ENCODE measurements at places on chromosomes 3 and 15.

DNA sequence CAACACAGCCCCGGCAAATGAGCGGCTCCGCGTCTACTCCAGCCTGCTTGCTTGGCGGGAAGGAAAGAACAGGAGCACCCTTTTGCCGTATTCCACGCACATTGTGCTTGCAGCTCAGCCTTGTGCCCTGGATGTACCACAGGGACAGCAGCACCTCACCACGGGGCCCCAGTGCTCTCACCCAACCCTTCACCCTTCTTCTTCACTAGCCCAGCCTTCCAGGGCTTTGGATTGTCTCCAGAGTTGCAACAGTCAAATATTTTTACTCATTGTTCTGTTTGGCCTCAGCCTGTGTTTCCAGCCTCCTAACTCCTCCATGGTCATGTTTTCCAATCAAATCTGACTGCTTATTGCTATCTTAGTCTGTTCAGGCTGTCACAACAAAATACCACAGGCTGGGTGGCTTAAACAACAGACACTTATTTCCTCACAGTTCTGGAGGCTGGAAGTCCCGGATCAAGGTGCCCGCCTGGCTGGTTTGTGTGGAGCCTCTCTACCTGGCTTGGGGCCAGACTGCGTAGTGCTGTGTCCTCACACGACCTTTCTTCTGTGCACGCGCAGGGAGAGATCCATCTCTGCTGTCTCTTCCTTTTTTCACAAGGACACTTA lies 79.2 kb upstream of the ABHD17C start:
- no peak for DNase-seq

- no peak for DNase-seq
Observed at GRCh38 chr3:126519506-126520455, 2.2 kb upstream of the UROC1 start.

DNA sequence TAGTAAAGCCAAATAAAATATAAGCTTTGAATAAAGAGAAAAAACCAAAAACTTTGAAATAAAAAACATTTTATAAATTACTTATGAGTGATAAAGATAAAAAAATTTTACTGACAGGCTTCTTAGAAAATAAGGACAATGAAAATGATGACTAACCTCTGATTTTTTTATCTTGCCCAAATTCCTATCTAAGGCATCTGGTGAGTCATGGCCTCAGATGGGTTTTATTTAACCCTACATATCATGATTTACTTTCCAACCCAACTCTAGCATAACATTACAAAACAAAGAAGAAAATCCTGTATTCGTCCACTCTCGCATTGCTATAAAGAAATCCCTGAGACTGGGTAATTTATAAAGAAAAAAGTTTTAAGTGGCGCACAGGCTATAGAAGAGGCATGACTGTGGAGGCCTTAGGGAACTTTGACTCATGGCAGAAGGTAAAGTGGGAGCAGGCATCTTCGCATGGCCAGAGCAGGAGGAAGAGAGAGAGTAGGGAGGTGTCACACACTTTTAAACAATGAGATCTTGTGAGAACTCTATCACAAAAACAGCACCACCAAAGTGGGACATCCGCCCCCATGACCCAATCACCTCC lies 152.1 kb downstream of the NEK10 start:
- peak; percentile 24 for DNase-seq

DNA sequence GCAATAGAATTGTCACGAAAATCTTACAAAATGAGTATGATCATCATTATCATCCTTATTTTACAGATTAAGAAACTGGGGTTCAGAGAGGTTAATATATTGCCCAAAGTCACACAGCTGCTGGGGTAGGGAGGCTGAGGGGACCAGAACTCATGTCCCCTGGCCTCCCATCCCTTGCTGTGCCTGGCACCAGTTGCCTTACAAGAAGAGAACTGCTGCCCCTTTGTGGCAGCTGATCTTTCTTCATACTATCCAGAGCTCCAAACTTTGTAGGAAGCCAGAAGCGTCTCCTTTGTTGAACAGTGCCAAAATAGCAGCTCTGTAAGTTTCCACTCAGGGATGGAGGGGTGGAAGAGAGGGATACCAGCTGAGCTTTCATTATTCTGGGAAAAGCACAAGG lies 236.8 kb upstream of the TBC1D5 start:
- DNase-seq = no peak

DNA sequence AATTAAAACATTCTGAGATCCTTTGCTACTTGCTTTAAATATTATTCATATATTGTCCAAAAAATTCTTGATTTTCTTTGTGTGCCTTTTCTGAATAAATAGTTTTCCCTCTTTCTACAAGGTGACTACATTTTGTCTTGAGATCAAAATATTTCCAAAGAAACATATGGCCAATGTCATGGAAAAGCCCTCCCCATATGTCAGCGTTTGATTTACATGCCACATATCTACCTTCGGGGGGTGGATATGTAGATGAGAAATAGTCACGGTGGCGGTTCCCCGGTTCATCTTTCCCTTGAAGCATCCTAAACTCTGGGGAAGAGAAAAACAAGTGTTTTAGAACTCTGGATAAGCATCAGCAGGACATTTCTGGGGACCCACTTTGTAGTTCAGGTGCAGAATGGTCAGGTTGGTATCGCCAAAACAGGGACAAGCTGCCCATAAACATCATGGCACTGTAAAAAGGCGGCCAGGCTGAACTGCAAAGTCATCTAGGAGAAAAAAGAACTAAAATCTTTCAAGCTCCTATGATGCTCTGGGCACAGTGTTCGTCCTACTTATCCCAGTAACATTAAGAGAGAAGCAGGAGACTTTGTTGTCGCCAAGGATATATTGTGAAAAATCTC lies 91.5 kb downstream of the MEX3B start:
- no peak for DNase-seq

- DNase-seq = no peak
Observed at GRCh38 chr3:133573629-133574194, at the start of gene CDV3. CDV3 (plus strand) TSS chr3:133573686; CDS start chr3:133574045, 359 bp downstream.

GRCh38 chr3:129277829-129278271 lies 820 bp upstream of the HMCES start:
- no peak for DNase-seq

GRCh38 chr15:71329041-71329440 lies 213.8 kb downstream of the THSD4 start:
- no peak for DNase-seq

DNA sequence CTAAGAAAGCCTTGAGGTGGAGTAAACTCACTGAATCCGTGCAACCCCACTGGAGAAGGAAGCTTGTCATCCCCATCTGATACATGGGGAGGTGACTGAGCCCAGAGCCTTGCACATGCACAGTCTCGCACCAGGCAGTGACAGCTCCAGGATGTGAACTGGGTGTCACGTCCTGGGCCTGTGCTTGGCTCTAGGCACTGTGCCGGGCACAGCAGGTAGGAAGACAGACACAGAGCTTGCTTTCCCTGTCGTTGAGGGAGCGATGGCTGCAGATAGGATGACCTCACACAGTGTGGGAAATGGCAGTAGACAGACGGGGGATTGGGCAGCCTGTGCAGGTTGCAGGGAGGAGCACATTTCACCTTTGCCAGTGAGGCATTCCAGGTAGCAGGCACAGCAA lies 12.2 kb upstream of the ATP2B2 start:
- no peak for DNase-seq

DNA sequence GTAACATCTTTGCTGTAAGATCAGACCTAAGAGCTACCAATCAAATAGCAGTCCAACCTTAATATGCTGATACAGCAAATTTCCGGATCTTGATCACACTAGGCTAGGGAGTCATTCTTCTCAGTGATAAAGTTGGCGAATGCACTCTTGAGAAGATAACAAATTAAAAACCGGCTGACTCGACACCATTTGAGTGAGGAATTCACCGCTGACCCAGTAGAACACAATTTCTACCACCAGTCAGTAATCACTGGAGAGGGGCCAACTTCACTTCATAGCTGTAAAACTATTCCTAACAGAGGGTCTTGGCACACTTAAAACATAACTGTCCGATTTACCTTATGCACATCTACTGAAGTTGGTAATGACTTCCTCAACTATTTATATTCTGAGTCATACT lies 47.2 kb downstream of the MEIS2 start:
- no peak for DNase-seq

- no peak for DNase-seq
Observed at GRCh38 chr3:5035692-5036391, 56.6 kb downstream of the BHLHE40 start.

GRCh38 chr15:58077427-58077826 lies 11.9 kb upstream of the ALDH1A2 start:
- no peak for DNase-seq

- no peak for DNase-seq
Observed at GRCh38 chr15:76062286-76062685, 2.5 kb downstream of the TMEM266 start.

DNA sequence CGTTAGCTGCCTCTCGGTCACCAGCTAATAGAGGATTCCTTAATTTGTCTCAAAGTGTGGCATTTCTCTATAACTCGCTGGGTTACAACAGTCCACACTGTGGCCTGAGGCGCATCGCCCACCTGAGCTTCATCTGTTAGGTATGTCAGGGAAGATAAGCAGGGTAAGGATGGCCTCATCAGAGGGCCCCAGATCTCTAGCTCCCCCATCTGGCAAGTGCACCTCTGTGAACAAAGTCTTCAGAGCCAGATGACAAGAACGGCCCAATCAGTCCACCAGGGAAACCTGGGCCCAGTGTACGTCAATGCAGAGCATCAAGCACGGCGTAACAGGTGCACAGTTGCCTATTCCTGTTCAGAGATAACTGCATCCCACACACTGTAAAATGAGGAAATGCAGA lies 23.2 kb downstream of the FRG2C start:
- no peak for DNase-seq

- no peak for DNase-seq
Observed at GRCh38 chr3:196140224-196140623, 58.3 kb upstream of the TFRC start.

DNA sequence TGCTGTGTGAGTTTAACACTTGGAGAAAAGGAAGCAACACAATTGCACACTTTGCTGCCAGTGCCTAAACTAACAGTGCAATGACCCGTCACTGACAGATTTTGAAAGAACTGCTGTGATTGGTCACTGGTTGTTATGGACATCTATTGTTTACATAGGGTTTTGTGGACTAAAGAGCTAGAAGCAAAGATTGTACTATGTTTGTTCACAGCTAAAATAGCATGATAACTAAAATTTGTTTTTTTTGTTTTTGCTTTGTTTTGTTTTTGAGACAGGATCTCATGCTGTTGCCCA lies 112.4 kb upstream of the GOLGA8J start:
- DNase-seq = no peak

DNA sequence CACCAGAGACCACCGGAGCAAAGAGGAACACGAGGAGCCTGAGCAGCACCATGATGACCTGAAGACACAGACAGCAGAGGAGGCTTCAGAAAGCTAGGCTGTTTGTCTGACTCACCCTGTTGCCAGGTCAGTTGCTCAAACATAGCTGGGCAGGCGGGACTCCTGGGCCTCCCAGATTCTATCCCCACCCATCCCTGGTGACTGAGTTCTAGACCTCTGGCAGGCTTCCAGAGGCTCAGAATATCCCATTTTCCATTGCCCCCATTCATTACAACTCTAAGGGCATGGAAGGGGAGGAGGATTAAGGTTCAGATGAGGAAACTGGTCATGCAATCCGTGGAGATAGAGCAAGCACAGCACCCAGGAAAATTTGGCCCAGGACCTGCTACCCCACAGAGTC lies at the start of gene CDHR4:
Gene CDHR4, minus strand, starts transcription at position 113 of the 400 bp plus-strand sequence. Its CDS starts 61 bp downstream, at position 52.
- DNase-seq = no peak

- DNase-seq = peak; percentile 33
Observed at GRCh38 chr3:88113311-88114162, 36.2 kb upstream of the C3orf38 start.

DNA sequence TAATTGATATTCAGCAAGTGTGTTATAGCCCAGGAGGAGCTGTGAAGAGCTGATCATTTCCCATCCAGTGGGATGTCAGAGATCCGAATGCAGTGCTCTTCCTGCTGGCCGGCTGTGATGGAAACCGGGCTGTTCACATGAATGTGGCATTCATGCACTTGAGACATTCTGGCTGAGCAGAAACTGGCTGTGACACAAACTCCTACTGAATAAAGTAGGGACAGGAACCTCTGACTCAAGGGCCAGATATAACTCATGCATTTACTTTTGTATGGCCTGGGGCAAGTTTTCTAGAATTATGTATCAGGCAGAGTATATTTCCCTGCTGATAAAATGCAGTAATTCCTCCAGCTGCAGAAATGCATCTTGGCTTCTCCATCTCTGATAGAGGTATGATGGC lies 83.4 kb upstream of the FAM3D start:
- no peak for DNase-seq

GRCh38 chr3:183038221-183038620 lies 57.9 kb upstream of the DCUN1D1 start:
- DNase-seq = no peak

GRCh38 chr3:144332868-144333267 lies 361.2 kb downstream of the DIPK2A start:
- no peak for DNase-seq

DNA sequence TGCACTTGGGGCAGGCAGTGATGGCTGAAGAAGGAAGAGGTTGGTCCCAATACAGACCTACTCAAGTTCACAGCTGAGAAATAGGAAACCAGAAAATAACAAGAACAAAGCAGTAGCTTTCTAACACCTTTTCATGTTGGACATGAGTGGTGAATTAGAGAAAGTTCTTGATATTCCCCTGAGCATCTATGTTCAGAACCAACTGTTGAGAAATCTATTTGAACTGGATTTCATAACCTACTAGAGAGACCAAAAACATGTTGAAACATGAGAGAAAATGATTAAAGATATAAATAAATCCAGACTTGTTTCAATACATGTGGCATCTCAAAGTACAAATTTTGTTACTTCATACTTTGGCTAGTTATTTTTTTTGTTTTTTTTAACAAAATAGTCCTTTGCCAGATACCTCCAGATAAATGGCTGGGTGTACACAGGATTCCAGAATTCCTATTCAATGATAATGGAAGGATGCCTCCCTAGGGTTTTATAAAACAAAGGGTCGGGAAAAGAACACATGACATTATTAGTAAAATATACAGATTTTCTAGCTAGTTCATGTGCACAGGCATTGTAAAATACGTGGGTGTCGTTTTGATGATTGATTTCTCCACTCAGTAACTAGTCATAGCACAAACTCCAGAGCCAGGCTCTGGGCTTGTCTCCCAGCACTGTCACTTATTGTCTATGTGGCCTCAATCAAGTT lies 34.4 kb upstream of the TNFSF10 start:
- no peak for DNase-seq

- no peak for DNase-seq
Observed at GRCh38 chr3:9231471-9231870, 18.0 kb downstream of the SRGAP3 start.

DNA sequence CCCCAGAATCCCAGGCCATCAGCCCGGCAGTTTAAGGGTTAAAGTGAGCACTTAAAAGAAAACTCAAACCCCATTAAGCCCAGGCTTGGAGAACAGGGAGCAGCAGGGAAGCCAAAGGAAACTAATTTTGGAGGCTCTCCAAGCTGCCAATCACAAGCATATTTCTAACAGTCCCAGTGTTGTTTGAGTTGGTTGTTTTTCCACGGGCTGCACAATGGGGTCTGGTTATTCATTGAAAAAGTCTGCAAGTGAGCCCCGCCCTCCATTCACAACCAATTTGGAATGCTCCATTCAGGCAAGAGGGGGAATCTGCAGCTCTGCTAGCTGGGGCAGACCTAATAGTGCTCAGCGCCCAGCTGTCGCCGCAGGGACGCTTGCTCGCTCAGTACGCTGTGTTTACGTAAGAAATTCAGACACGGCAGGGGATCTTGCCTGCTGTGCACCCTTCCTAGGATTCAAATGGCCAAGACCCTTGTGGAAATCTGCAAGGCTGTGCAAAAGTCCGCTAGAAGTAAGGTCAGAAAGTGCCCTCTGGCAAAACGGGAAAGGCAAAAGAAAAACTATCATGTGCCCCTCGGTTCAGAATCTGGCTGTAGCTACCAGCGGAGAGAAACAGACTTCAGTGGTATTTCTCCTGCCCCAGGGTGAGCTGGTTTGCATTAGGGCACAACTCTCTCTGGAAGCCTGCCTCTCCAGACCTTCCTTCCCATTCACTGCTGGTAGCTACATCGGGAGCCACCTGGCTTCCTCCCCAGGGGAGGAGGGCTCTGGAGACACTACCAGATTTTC lies 11.0 kb downstream of the ETV5 start:
- peak; percentile 60 for DNase-seq
